ENCODE measurements at places on chromosomes 4 and X.

DNA sequence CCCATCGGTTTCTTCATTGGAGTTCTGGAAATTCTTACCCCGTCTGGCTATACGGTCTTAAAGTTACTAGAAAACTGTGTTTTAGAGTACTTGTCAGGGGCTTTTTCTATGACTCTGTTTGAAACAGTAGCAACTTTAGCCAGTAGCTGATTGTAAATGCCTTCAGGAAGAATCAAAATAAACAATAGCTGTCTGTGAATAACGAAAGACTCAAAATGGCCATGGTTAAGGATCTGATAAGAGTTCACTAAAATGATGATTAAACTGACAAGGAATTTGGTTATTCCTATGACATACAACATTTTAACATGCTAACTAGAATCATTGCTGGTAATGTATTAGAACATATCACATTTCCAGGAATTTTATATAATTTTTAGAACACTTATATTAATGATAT, 191.0 kb downstream of the EVC2 start:
- no peaks in the 10 kb centered on the region for H3K4me1 ChIP-seq
- H3K27me3 ChIP-seq: no peaks in the 10 kb centered on the region
- no peak overlapping the region for H3K27ac ChIP-seq
- H3K36me3 ChIP-seq: no peaks in the 10 kb centered on the region
- H3K4me3 ChIP-seq: no peak overlapping the region
- DNase-seq: no peak

- H3K27me3 ChIP-seq: no peaks in the 10 kb centered on the region
- no peak overlapping the region for H3K27ac ChIP-seq
- no peak overlapping the region for H3K4me3 ChIP-seq
- H3K4me1 ChIP-seq: no peaks in the 10 kb centered on the region
Measured at GRCh38 chr4:97577004-97577403, 566.3 kb downstream of the STPG2 start.

DNA sequence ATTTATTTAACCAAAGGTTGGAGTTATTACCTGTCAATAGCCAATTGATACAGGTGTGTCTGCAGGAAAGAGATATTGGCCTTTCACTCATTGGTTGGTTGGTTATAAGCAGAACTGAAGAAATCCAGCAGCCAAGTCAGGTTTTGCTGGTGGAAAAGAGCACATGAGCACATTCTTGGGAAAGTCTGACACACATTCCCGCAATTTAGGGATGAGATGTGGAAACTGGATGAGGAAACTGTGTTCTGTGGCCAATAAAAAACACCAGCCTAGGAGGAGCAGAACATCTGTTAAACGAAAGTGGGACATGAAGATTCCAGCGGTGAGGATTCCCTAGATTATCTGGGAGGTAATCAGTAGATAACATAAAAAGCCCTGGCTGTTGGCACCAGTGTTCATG, 567.4 kb upstream of the CPEB2 start:
- H3K27me3 ChIP-seq: no peaks in the 10 kb centered on the region
- no peak overlapping the region for H3K4me3 ChIP-seq
- no peaks in the 10 kb centered on the region for H3K4me1 ChIP-seq

DNA sequence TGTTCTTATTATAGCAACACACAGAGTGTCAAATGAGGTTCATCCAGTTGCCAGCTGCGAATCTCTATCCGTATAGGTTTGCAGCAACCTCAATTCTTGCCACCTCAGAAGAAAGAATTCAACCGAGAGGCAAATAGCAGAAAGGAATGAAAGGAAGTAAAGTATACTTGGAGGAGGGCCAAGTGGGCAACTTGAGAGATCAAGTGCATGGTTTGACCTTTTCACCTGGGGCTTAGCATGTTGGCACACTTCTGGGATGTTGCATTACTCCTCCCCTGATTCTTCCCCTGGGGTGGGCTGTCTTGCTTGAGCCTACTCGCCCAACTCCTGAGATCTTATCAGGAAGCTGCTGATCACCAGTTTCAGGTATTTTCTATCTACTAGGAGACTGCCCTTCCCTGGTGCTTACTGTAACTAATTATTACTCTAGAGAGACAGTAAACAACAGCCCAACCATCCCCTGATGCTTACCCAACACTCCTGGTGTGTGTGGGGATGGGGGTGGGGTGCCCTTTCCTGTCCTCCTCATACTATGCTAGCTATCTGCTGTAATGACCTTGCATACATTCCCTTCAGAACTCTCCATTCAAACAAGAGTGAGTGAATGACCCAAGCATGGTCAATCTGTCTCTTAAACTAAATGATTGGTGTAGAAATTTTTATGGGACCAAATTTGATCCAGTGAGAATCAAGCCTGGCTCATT, 7.3 kb upstream of the TMEM33 start:
- H3K27ac ChIP-seq: no peak overlapping the region
- H3K27me3 ChIP-seq: peaks cover 13% of the 10 kb centered on the region
- no peaks in the 10 kb centered on the region for H3K4me1 ChIP-seq
- no peaks in the 10 kb centered on the region for H3K36me3 ChIP-seq
- no peak for DNase-seq
- no peak overlapping the region for H3K4me3 ChIP-seq

DNA sequence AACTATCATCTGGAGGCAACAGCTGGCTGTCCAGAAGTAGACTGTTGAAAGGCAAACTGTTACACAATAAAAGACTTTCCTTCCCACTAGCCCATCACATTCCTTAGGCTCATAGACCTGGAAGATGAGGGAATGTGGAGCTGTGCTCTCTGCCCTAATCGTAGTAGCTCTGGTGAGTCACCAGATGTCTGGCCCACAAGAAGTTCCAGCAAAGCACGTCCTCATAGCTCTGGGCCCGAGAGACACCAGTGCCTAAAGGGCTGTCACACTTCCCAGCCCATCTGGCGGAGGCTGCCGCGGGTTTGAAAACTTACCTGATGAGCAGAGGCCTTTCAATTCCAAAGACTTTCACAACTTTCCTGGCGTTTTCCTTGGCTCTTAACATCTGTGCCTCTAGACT, 81.7 kb upstream of the STOX2 start:
- no peaks in the 10 kb centered on the region for H3K36me3 ChIP-seq
- DNase-seq: no peak
- H3K27me3 ChIP-seq: no peaks in the 10 kb centered on the region
- peaks cover 3% of the 10 kb centered on the region for H3K4me1 ChIP-seq
- H3K27ac ChIP-seq: no peak overlapping the region

GRCh38 chr4:37836838-37837440, 10.5 kb downstream of the PGM2 start:
- DNase-seq: no peak
- peaks cover 11% of the 10 kb centered on the region for H3K36me3 ChIP-seq
- no peaks in the 10 kb centered on the region for H3K27me3 ChIP-seq

- H3K27ac ChIP-seq: no peak overlapping the region
- H3K4me1 ChIP-seq: no peaks in the 10 kb centered on the region
- H3K4me3 ChIP-seq: no peak overlapping the region
- no peaks in the 10 kb centered on the region for H3K27me3 ChIP-seq
- no peaks in the 10 kb centered on the region for H3K36me3 ChIP-seq
Measured at GRCh38 chr4:142960126-142960525, 114.0 kb upstream of the INPP4B start.

GRCh38 chr4:138494116-138494515, 252.0 kb upstream of the SLC7A11 start:
- H3K27me3 ChIP-seq: no peaks in the 10 kb centered on the region
- H3K27ac ChIP-seq: no peak overlapping the region
- no peaks in the 10 kb centered on the region for H3K4me1 ChIP-seq

DNA sequence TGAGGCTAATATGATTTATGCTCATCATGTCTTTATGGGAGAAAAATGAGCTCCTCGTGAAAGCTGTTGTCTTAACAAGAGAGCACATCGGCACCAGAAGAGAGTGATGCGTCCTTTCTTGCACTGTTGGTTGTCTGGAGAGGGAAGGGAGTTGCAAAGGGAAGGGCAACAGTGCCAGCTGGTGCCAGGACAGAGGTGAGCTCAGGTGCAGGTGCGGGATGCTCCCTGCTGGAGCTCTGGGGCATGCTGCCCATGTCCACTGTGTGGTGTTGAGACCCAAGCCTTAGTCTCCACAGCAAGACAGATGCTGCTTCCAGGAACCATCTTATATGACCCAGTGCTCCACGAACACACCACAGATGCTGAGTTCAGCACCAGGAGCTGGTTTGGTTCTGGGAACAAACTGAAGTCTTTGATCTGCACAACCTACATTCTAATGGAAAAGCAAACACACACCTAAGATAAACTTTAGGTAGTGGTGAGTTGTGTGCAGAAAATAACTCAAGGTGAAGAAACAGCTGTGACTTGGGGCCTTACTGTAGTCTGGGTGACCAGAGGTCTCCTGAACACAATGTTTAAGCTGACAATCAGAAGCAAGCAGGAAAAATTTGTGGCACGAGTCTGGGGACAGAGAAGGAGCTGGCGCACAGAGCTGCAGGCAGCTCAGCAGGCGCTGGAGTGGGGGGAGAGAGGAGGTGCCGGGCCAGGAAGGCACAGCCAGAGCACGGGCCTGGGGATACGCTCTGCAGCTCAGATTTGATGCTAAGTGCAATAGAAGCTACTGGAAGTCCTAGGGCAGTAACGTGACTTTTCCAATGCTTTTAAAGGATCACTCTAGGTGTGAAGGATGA, 73.2 kb downstream of the HAUS3 start:
- no peak for DNase-seq
- H3K27me3 ChIP-seq: no peaks in the 10 kb centered on the region
- H3K4me1 ChIP-seq: no peaks in the 10 kb centered on the region
- H3K4me3 ChIP-seq: no peak overlapping the region
- no peak overlapping the region for H3K27ac ChIP-seq

DNA sequence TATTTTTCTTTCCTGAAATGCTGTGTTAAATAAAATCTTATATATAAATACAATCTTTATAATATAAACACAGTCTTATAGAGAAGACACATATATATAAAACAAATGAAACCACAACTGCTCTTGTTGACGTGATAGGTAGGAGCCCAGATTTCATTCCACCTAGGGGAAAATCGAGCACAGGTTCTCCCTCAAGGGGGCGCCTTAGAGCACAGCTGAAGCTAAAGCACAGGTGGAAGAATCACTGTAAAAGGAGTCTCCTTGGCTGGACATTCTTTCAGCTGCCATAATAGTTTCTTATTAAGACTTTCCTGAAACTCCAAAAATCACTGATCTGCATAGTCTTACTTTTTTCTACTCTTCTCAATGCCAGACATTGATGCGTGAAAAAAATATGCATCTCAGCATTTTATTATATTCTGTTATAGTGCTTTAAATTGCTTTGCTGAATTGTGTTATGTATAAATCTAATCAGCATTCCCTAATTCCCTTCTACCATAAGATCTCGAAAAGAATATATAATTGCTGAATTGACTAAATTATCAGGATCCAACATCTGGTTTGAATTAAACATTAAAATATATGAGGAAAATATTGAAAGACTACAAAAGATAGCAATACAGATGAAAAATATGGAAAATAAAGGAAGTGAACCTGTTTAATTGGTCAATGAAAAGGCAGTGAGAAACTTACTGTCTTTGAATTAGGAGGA, 25.5 kb upstream of the RXFP1 start:
- no peaks in the 10 kb centered on the region for H3K36me3 ChIP-seq
- no peak overlapping the region for H3K27ac ChIP-seq
- no peaks in the 10 kb centered on the region for H3K27me3 ChIP-seq

- no peak for DNase-seq
- no peak overlapping the region for H3K4me3 ChIP-seq
- no peaks in the 10 kb centered on the region for H3K36me3 ChIP-seq
- peaks cover 6% of the 10 kb centered on the region for H3K4me1 ChIP-seq
- no peaks in the 10 kb centered on the region for H3K27me3 ChIP-seq
- no peak overlapping the region for H3K27ac ChIP-seq
Measured at GRCh38 chr4:110503270-110504083, 27.5 kb downstream of the ENPEP start.

- H3K27ac ChIP-seq: no peak overlapping the region
- H3K4me3 ChIP-seq: no peak overlapping the region
- DNase-seq: peak; percentile 39
- no peaks in the 10 kb centered on the region for H3K4me1 ChIP-seq
Measured at GRCh38 chr4:53511014-53511413, 80.3 kb downstream of the LNX1 start.

GRCh38 chrX:129705377-129705925, 33.3 kb upstream of the XPNPEP2 start:
- no peak overlapping the region for H3K27ac ChIP-seq
- no peaks in the 10 kb centered on the region for H3K27me3 ChIP-seq
- peaks cover 12% of the 10 kb centered on the region for H3K4me1 ChIP-seq
- no peaks in the 10 kb centered on the region for H3K36me3 ChIP-seq

Data from spinal cord (tissue), 10 donors.